ENCODE measurements at places on chromosomes 1 and 21. TPM values are rescaled to one million over a fixed set of nuclear protein-coding genes. Genes with fewer than 3 reads are reported as not detected.
A peak's percentile ranks its signal among the peaks of the same experiment; 100 is the strongest.

DNA sequence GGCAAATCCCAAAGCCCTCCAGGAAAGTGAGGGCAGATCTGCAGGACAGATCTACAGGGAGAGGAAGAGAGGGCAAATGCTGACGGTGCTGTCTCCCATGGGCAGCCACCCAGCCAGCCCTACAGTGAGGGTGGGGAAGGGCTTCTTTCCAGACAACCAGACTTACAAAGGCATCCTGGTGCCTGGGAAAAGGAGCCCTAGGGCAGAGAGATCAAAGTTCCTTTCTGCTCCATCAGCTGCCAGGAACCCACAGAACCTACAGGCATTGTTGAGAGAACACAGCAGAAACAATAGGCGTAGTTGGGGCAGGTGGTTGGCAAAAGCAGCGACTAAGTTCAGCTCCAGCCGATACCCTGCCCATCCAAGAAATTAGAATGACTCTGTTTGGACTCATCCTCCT lies 332.4 kb downstream of the KCNH1 start:
- DNase-seq: no peak

DNA sequence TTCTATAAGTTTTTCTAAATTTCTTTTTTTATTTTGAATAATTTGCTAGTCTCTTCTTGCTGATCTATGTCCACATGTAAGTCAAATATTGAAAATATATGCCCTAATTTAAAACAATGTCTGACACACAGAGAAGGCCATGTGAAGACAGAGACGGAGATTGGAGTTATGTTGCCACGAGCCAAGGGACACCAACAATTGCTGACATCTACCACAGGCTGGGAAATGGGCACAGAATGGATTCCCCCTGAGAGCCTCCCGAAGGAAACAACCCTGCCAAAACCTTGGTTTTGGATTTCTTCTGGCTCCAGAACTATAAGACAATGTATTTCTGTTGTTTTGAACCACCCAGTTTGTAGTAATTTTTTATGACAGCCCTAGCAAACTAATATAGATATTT lies 485.0 kb upstream of the ZRANB2 start:
- no peak for DNase-seq

DNA sequence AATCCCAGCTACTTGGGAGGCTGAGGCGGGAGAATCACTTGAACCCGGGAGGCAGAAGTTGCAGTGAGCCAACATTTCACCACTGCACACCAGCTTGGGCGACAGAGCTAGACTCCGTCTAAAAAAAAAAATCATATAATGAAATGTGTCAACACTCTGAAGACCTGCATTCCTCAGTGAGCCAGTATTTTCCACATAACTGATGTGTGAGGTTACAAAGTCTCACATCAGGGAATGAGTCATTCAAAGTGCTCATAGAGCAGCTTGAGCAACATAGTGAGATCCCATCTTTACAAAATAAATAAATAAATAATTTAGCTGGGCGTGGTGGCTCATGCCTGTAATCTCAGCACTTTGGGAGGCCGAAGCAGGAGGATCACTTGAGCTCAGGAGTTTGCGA lies 65.5 kb downstream of the CASZ1 start:
- no peak for DNase-seq

DNA sequence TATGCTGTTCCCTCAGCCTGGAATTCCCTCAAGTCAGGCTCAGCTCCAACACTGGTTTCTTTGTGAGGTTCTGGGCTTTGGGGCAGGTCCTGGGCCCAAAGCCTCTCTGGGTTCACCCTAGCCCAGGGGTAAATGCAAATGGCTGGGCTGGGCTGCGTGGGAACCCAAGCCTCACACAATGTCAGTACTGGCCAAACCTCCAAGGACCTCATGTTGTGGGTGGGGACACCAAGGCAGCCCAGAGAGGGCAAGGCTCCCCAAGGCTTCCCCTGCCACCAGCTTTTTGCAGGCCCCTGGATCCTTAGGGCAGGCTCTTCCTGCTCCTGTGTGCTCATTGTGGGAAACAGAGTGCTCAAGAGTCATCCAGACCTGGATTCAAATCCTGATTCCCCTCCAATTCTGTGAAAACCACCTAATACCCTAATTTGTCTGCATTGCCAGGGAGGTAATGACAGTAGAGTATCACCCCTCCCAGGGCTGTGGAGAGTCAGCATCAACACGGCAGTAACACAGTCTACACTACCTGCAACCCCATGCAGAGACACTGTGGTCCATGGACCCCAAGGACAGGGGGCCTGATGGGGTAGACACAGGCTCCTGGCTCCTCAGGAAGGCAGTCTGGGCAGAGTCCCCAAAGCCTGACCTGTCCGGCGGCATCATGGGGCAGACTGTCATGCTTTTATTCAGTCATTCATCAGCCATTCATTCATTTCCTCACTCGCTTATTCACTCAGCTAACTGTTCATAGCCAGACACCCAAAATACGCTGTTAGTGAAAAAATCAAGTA lies 85.7 kb downstream of the DMRTB1 start:
- no peak for DNase-seq

GRCh38 chr1:220521778-220522177 lies 6.2 kb upstream of the MARK1 start:
- no peak for DNase-seq

CGN gene
- total RNA-seq: 10.3 TPM

- DNase-seq: no peak
These were observed 87.6 kb downstream of the DRAM2 start for GRCh38 chr1:111052246-111052645.

DNA sequence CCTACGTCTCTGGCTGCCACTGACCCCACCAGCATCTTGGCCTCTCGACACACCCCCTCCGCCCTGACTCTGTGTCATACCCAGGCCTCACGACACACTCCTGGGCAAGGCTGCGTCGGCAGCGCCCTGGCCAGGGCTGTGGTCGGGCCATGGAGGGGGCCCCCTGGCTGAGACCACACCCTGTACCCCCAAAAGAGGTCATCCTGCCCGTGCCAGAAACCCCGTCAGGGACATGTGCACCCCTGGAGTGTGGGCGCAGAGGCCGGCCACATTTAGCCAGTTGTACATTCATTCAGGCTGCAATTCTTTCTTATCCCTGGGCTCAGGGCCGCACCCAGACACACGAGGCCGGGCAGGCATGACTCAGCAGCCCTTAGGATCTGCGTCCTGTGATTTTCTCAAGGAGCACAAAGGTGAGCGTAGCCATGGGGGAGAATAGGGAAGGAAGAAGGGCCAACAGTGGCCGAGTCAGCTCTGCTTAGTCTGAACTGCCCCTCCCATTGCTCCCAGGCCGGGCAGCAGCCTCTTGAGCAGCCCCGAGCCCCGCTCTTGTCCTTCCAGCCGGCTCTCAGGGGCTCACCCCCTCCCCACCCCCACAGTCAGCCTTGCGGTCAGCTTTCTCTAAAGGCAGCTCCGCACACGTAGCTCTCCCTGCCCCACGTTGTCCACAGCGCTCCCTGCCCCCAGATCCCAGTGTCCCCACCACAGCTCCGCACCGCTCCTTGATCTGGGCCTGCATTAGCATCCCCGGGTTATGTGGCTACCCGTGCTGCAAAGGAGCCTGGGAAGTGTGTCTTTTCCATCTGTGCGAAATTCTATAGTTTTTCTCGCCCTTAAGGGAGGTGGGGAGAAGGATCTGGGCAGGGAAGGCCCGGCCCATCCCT lies 7.9 kb downstream of the CSTB start:
- DNase-seq: peak; percentile 68

EYA3 gene
- total RNA-seq: 7.5 TPM
